Uterus (tissue), 4 donors: ENCODE measurements at places on chromosomes 2 and 18. TPM values are rescaled to one million over a fixed set of nuclear protein-coding genes. Genes with fewer than 3 reads are reported as not detected.

DNA sequence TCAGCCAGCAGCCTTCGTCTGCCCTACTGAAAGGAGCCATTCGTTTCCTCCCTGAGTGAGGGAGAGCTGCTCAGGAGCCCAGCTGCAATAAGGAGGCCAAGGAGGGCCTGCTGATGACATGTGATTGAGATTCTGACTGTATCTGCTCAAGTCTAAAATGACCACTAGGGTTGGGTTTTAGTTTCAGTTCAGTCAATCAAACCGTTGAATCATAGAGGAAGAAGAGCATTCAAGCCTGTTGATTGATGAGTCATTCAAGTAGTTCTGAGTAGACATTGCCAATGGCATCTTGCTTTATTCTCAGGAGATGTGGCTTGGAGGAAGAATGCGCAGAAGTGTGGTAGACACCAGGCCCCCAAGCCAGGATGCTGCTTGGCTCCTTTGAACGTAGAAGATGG, 19.9 kb upstream of the BCL2L11 start:
- DNase-seq, result no peak

DNA sequence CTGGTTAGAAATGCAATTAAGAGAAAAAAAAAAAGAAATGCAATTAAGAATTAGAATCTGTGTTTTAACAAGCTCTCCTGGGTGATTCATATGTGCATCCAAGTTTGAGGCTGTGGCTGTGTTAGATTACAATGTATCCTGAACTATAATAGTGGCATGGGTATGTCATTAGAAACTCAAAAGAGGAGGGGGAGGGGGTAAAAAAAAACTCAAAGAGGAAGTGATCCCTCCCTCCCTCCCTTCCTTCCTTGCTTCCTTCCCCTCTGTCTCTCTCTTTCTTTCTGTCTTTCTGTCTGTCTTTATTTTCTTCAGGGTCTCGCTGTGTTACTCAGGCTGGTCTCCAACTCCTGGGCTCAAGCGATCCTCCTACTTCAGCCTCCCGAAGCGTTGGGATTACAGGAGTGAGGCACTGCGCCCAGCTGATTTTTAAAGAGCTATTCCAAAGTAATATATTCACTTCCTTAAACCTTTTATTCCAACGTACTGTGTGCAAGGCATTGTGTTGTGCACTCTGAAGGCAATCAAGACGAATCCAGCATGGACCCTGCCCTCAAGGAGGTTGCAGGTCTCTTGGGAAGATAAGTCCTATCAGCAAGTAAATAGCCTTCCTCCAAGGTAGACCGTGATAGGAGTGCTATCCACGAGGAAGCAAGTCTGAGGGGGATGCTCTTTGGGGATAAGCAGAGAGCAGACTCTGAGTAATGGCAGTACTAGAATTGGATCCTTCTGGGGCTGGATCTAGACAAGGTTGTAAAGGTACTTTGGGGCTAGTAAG, 35.9 kb upstream of the MCFD2 start:
- no peak for DNase-seq

DNA sequence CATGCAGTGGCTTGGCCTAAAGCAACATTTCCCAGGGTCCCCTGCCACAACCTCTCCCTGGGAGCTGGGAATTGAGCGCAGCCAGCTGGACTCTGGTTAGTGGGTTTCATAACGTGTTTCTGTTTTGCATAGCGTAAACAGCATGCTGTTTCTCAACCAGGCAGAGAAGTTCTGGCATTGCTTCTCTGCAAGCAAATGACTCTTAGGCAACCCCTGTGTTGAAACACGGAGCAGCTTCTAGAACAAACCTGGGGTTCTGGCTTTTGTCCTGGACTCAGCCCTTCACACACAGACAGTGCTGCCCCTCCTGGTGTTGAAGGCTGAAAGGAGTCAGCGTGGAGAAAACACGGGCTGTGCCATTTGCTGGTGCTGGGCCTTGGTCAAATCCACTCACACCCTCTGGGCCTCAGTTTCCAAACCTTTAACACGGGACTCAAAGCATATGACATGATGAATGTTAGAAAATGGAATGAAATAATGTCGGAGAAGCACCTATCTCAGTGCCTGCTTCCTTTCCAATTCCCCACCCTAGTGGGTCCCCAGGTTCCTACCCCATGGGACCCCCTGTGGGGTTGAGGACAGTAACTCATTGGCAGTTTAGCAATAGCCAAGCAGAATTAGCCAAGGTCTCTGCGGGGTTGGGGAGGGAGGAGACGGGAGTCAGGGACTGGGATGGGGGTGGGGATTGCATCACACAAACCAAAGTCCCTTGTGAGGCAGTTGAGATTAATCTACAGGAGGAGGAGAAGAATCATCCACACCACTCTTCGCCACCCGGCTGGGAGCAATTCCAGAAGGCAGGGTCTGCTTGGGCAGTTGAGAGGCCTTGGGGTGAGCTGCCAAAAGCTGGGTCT, 30.2 kb upstream of the IL1R2 start:
- DNase-seq, result peak; percentile 88

The POTEJ gene
- 0.21 TPM for total RNA-seq

The EML6 gene
- 0.26 TPM for total RNA-seq

The ANKAR gene
- total RNA-seq, result 34.4 TPM
